ENCODE measurements at places on chromosomes 7 and 10.
A peak's percentile ranks its signal among the peaks of the same experiment; 100 is the strongest.

DNA sequence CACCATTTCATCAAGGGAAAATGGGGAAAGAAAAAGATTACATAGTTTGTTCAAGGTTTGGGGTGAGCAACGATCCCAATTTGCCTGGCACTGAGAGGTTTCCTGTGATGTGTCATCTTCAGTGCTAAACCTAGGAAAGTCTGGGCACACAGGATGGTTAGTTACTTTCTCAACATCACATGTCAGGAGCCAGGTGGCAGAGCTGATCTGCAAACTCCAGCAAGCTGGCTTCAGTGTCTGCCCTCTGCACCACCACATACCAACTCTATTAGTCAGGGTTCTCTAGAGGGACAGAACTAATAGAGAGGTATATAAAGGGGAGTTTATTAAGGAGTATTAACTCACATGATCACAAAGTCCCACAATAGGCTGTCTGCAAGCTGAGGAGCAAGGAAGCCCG is 11.3 kb downstream of the ADAM12 start:
- DNase-seq, result no peak

GRCh38 chr10:110176141-110177030 is 31.0 kb upstream of the MXI1 start:
- no peak for DNase-seq

DNA sequence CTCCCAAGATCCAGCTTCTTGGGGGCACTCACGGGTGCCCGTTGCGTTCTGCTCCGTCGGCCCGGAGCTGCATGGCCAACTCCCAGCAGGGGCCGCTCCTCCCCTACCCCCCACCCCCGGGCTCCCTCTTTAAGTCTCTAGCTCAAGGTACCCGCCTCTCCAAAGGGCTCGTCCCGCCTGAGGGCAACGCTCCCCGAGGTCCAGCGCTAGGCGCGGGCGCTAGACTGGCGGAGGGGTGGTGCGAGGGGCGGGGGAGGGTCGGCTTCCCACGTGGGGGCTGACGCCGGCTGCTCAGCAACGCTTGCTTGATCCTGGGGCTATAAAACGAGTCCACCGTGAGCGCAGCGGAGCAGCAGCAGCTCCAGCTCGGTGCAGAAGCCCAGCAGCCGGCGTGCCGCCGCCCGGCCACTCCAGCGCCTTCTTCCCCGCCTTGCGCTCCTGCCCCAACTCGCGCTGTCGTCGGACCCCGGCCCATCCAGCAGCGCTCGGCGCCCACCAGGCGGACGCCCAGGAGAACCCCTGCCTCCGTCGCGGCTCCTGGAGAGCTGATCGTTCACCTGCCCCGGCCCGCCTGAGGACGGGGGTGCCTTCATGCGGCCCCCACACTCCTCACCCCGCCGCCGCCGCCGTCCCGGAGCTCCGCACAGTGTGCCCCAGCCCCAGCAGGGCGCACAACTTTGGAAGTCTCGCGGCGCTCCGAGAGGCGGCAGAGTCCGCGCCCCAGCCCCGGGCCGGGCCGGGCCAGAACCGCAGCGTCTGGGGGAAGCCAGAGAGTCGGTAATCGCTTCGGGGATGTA is at the start of gene ADRA2A:
ADRA2A (plus strand) TSS at position 348 of the 797 bp plus-strand sequence. CDS start 968 bp downstream, outside the sequence.
- DNase-seq, result peak; percentile 83

DNA sequence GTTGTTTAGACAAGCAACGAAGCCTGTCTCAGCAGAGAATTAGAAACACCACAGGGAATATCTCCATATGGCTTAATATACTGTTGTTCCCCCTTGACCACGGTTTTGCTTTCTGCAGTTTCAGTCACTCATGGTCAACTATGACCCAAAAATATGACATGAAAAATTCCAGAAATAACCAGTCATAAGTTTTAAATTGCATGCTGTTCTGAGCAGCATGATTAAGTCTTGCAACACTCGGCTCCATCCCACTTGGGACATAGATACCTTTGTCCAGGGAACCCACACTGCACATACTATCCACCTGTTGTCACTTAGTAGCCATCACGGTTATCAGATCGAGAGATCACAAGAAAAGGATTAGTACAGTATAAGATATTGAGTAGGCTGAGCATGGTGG is 60.7 kb upstream of the FOXK1 start:
- no peak for DNase-seq

DNA sequence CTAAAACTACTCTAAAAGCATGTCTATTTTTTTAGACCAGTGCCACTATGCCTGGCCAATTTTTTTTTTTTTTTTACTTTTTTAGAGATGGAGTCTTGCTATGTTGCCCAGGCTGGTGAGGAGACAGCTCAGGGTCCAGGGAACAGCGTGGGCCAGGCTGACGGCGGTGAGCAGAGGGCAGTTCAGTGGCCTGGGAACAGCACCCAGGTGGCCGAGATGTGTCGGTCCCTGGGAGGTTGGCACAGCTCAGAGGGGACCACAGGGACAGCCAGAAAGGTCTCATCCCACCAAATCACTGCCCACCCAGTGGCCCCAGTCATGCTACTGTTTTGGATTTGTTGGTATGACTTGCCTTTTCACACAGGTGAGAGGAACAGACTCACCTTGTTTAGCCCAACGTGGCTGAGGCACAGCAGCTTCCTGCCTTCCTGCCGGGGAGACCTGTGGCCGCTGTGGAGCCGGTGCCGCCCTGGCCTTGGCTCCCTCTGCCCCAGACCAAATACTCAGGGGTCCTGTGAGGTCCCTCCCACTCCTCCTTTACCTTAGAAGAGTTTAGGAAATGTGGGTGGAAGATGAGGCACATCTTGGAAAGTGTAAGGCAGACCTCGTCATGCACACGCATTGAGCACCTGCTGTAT is 109.6 kb downstream of the PTPRE start:
- no peak for DNase-seq

DNA sequence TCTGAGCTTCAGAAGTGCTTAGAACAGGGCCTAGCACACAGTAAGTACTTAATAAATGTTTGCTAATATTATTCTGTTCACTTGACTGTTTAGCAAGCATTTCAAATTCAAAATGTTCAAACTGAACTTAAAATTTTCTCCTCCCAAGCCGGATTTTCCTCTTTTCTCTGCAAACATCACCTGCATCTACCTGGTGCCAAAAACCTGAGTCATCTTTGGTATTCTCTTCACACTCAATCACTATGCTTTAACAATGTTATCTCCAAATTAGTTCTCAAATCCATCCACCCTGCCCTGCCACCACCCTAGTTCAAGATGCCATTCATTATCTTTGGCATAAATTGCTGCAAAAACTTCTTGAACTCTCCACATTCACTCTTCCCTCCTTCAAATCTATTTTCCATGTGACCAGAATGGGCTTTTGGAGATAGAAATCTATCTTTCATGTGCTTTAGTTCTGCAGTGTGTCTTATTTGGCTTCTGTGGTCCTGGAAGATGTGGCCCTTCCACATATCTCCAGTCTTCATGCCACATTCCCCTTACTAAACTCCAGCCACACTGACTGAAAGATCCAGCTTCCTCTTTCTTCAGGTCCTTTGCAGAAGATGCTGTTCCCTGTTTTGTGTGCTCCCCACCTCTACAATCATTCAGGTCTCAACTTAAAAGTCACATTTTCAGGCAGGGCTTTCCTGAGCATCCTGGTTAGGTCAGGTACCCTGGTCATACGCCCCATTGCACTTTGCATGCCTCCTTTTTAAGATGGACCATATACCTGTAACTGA is 2.0 kb downstream of the GGCT start:
- DNase-seq, result no peak

DNA sequence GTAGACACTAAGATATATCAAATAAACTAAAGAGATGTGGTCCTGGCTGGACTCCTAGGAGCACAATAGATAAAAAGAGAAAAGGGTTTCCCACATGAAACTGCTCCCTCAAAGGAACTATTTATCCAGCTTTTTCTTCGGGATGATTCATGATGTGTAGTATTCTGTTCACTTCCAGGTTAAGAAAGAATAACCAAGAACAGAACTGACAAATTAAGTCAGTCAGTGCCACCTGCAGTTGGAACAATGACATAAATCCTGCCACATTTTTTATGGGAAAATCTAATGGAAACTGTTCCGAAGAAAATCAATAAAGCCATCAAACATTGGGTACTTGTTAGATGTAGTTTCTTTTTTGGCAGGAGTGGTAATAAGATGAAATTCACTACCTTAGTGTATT is 87.1 kb downstream of the POLR1F start:
- no peak for DNase-seq

DNA sequence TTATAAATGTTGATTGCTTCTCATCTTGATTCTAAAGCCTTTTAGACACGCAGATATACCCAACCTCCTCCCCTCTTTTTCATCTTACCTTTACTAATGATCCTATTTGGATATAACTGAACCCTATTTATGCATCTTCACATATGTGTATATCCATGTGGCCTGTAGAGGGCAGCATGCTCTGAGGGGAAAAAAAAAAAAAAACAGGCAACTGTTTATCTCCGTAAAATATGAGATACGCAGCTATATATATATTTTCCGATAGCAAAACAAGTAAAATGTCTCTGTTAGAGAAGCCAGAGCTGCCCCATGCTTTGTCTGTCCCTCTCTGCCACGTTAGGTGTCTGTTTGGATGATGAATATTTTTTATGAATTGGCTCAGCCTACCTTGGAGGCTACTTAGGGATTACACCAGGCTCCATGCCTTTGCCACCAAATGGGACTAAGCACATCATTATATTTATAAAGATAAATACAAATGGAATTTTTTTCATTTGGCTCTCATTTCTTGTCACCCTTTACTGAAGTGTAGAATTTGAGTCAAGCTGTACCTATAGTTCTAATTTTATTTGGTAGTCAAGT is 174.8 kb upstream of the FZD1 start:
- DNase-seq, result peak; percentile 39

DNA sequence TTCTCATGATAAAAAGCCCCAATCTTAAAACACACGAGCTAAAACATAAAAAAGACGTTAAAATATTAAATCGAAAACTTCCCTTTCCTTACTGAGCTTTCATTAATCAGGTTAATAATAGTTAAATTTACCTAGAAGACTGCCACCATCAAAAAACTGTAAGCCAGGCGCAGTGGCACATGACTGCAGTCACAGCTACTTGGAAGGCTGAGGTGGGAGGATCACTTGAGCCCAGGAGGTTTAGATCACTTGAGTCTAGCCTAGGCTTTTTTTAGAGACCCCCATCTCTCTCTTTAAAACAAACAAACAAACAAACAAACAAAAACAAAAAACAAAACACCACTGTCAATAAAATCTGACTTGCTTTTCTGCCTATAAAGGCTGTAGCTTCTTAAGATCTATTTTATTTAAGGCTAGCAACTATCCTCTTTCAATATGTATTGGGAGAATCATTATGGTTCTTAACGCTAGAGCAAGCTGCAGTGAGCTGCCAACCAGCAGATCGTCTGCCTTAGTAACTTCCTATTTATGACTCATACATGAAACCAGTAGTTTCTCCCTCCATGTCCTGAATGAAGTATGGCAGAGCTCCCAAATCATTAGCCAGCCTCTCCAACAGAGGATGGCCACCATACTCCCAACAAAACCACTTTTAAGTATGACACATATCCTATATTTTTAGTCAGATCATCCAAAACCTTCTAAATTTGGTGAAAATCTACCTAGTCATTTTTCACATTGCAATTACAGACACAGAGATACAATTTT is 163.7 kb downstream of the SRPK2 start:
- DNase-seq, result peak; percentile 68

- no peak for DNase-seq
These were observed 36.8 kb downstream of the PCGF5 start for GRCh38 chr10:91257310-91257709.

DNA sequence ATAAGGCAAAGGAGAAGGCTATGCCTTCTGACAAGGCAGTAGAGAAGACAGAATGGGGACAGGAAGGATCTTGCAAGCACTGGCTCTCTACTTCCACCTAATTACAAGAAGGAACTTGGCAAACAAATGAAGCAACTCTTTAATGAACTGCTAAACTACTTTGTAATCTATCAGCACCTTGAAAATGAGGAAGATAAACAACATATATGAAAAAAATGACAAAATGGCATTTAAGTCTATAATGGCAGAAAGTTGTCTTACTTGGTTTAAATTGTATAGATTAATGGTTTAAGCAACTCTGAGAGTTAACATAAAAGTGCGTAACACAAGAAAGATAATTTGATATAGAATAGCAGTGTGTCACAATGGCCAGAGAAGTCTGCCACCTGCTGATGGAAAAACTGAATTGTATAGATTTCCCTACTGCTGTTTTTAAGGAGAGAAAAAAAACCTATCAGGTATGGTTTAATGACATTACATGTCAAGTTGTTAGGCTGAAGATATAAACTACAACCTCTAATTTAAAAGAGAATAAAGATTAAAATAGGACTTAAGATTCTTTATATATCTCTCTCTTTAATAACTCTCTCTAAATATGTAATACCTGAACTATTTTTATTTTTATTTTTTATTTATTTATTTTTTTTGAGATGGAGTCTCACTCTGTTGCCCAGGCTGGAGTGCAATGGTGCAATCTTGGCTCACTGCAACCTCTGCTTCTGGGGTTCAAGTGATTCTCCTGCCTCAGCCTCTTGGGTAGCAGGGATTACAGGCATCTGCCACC is 11.8 kb downstream of the NT5C3A start:
- DNase-seq, result no peak
